ENCODE measurements at places on chromosomes 11 and 22.

DNA sequence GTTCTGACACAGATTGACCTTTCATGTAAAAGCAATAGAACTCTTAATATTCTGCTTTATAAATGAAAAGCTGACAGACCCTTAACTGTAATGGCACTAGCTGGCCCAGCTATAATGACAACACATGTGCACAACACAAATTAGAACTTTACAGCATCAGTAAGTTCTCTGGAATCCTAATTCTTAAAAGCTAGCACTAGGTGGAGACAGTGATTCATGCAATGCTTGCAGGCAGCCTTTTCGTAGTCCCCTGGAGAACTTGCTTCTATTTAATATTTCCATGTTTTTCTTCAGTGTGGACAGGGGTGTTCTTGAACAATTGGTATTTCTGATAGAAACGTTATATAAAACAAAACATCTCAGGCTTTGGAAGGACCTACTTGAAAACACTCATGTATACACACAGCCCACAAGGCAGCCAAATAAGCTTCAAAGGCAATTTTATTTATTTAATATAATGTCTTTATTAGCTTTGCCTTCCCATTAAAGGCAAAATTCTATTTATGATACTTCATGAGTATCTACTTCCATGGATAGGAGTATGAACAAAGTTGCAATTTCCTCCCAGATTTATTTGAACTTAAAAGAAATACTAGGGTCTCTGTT, 374.3 kb upstream of the MPPED2 start:
- no peak for DNase-seq

- no peak for DNase-seq
These were observed 35.8 kb upstream of the HSD17B12 start for GRCh38 chr11:43644621-43645299.

GRCh38 chr22:38137876-38138687, 27.6 kb upstream of the BAIAP2L2 start:
- no peak for DNase-seq

GRCh38 chr22:39545386-39546365, 13.1 kb upstream of the RPS19BP1 start:
- no peak for DNase-seq

DNA sequence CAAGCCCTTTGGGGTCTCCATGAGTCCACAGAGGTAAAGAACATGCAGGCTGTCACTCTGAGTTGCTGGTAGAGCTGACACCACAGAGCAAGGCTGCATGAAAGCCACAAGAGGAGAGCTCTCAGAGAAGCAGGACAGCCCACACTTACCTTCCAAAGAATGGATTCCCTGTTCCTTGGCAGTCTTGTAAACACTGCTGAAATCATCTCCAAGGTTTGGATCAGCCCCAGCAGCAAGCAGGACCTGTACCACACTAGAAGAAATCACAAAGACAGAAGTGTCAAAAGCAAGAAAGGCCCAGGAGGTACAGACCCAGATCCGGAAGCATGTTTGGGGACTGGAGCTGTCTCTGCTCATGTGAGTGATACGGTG, 54.2 kb downstream of the CLPB start:
- DNase-seq: no peak

GRCh38 chr11:925158-925495, 543 bp upstream of the AP2A2 start:
- DNase-seq: no peak

DNA sequence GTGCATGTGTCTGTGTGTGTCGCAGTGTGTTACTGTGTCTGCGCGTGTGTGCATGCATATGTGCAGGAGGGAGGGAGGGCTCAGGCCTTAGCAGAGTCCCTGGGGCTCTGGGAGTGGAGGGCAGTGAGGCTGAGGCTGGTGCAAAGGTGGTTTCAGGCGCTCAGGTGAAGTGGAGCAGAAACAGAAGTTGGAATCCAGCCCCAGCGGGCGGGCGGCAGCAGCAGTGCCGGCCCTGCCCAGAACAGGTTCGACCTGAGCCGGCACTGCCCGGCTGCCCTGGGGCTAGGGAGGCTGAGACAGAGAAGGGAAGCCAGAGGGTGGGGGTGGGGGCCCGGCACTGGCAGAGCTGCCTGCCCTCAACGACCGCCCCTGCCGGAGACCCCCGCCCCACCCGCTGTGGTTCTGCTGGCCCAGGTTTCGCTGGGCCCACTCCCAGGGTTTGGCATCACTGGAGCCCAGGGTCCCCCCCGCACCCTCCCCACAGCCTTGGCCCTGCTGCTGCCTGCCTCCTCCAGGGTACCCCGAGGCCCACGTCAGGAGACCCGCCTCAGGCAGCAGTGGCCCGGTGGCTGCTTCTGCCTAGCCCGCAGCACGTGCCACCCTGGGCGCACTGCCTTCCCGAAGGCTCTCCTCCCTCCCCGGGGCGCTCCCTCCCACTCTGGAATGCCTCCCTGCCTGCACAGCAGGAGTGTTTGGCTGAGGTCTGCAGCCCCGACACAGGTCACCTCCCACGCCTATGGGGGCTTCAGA, 13.3 kb downstream of the ASCL2 start:
- DNase-seq: no peak

DNA sequence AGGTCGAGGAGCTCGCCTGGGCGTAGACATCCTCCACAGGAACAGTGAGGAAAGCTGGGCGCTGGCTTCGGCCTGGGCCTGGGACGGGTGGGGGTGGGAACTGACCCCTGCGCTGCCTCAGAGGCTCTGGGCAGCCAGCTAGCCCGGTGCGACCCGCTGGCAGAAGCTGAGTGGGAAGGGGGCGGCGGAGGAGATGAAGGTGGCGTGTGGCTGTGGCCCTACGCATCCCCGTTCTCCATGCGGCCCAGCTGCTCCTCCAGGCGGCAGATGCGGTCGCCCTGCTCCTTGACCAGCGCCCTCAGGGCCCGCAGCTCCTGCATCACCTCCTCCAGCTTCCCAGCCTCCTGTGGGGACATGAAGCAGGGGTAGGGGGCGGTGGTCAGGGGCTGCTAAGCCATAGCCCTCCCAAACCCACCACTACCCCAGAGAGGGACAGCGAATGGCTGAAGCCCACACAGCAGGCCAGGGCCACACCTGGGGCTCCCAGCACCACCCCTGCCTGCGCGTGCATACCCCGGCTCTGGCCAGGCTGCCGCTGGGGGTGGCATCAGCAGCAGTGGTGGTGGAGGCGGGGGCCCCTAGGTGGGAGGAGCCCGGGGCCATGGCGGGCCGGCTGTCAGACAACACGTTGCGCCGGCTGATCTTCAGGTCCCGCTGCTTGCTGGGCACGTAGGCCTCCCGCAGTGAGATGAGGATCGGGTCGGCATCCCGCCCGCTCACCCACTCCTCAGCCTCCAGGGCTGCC, 848 bp upstream of the PTPRCAP start:
- no peak for DNase-seq

GRCh38 chr11:62273789-62274275, 3.9 kb downstream of the SCGB2A2 start:
- DNase-seq: no peak

GRCh38 chr11:130122141-130122575, 37.4 kb upstream of the ST14 start:
- no peak for DNase-seq
